Globus pallidus (tissue), 1 donor: ENCODE measurements at places on chromosomes 11 and 22.

DNA sequence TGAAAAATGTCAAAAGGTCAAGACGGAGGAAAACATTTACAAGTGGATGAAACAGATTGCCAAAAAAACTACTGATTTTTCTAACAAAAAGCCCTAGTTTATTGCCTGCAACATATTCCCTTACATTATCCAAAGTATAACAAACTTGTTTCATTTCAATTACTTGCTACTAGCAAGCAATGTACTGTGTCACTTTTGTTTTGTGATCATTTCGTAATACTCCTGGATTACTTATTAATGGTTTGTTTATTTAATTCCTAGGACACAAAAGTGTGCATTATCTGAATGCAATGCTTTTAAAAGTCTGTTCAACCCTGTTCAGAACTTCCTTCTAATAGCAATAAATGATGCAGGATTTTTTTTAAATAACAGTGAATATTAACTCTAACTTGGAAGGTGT lies 50.9 kb downstream of the CCDC34 start:
- no peak for DNase-seq

- peak; percentile 28 for DNase-seq
Measured at GRCh38 chr11:86040919-86041850, 27.7 kb downstream of the PICALM start.

GRCh38 chr22:36823186-36823839 lies 6.5 kb upstream of the PVALB start:
- no peak for DNase-seq

GRCh38 chr22:43883012-43883661 lies 8.7 kb downstream of the PNPLA5 start:
- DNase-seq, result no peak

- DNase-seq, result no peak
Measured at GRCh38 chr11:126930091-126930841, 70.3 kb downstream of the KIRREL3 start.
